NCI-H524 treated with DMSO at 0.1 percent for 48 hours (cell line): ENCODE measurements at places on chromosomes 7 and 10.
A peak's percentile ranks its signal among the peaks of the same experiment; 100 is the strongest.

- DNase-seq, result peak; percentile 7
These were observed 196.5 kb downstream of the ACTR3B start for GRCh38 chr7:152956006-152956405.

DNA sequence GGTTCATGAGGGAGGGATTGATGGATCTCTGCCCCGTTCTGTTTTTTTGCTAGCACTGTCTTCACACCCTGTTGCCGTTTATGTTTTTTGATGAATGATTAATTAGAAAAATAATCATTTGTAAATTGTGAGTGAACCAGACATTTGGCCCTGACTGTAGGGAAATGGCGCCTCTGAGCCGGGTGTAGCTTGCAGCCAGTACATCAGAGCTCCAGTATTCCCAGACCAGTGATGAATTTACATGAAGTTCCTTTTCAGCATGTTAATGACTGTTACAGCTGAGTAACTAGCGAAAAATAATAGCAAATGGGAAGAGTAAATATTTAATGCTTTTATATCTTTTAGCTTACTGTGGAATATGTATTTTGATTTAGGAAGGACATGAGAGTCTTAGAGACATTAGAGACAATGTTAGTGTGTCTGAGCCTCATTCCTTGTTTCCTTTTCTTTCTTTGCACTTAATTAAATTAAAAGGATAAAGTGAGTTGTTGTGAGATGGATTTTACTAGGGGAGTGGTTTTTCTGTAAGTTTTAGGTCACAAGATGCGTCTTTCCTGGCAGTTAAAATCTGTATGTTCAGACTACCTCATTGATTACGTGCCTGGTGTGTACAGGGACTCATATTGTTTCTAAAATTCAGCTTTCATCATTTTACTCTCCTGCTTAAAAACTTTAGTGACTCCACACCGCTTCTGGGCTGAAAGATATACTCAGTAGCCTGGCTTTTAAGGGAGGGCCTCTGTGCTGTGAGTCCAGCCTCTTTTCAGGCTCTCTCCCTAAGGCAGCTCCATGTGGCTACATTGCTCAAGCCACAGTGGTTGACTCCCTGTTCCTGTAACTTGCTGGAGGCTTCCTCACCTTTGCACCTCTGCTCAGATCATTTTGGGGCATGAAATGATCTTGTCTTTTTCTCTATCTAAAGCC is 86.4 kb downstream of the AUTS2 start:
- no peak for DNase-seq

DNA sequence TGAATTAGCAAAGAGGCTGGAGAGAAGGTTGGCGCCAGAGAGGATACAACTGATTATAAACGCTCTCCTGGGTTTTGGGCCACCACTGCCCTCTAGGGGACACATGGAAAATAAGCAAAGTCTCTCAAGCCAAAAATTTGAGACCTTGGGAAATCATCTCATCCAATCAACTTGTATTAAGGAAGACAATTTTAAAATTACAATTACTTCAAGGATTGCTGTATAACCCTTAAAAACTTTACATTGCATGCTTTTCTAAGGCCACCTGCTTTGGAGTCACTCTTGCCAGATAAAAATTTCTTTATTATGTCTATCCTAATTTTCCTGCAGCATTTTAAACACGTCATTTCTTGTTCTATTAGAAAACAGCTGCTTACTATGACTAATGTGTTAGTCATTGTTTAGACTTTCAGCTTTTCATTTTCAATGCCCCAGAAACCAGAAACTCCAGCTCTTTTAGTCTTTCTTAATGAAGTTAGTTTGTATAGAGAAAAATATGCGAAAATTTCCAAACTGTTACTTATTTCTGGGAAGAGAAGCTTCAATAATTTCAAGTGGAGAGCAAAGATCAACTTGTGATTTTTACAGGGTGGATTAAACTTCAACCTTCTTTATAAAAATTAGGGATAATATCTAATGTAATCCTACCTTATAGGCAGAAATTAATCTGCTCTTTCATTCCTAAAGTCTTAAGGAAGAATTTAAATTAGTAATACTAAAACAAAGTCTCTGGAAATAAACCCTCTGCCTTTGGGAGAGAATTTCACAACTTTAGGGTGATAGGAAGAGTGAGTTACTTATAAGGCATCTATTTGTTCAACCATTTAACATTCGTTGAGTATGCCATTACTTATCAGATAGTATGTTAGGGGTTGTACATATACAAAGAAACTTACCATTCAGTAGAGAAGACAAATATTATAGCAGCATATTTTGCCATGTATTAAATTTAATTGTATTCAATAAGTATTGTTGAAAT is 20.6 kb upstream of the RHOBTB1 start:
- no peak for DNase-seq

- no peak for DNase-seq
These were observed 5.3 kb downstream of the CALCR start for GRCh38 chr7:93569189-93569588.

DNA sequence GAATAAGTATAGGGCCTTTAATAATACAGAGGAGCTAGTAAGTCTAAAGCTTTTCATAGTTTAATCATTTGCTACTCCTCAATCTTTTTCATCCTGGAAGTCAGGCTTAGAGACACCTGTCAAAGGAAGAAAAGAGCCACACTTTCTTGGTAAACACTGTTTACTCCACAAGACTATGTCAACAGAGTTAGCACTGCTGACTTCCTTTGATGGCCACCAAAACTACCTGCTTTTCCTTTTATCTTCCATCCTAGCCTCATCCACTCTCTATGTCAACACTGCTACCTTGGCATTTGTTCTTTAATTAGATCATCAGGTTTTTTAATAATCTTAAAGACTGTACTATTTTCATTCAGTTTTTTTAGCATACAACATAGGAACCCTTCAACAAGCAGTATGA is 106.2 kb downstream of the ELAPOR2 start:
- no peak for DNase-seq

DNA sequence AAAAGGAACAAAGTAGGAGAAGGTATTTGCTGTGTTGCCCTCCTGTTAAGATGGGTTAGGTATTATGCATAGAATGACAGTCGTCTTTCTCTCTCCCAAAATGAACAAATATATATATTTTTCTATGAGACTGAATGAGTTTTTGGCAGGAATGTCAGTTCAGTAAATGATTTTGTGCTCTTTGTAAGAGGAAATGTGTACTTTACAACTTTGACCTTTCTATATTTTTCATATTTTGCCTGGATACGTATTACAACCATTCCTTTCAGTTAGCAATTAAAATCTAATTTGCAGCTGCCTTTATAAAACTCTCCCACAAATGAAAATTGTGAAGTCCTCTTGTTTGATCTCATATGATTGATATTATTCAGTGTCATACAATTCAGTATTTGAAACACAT is 336.6 kb upstream of the MEOX2 start:
- no peak for DNase-seq

GRCh38 chr10:42981358-42982236 is 95.3 kb upstream of the RET start:
- DNase-seq, result no peak

GRCh38 chr10:35041502-35041879 is 48.6 kb downstream of the CUL2 start:
- no peak for DNase-seq

DNA sequence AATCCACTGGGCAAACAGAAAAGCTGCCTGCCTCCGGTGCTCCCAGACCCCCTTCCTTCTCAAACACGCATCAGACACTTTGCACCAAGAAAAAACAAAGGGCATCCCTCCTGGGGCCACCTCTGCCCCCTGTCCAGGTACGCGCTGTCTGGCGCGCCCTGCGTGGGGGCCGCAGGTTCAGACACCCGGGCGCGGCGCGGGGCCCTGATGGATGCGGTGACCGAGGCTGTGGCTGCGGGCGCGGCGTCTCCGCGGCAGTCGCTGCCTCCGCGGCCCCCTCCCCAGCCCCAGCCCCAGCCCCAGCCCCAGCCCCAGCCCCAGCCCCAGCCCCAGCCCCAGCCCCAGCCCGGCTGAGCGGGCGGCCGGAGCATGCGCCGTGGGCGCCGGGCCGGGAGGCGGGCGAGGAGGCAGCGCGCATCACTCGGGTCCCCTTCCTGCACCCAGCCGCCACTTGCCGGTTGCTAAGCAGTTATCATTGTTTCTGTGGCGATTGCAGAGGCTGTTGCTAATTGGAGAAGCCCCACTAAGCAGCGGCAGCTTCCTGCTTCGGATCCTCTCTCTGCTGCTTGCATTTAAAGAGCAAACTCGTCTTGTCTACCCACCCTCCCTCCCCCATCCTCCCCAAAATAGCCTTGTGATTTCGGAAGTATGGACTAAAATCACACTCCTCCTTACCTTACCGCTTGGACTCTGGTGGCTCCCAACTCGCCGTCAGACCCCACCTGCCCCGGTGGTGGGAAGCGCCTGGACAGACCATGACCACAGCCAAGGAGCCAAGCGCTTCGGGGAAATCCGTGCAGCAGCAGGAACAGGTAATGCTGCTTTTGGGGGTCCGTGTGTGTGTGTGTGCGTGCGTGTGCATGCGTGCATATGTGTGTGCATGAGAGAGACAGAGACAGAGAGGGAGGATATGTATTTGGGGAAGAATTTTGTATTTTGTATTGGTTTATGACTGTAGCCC is 252.8 kb downstream of the DPP6 start:
- DNase-seq, result no peak

DNA sequence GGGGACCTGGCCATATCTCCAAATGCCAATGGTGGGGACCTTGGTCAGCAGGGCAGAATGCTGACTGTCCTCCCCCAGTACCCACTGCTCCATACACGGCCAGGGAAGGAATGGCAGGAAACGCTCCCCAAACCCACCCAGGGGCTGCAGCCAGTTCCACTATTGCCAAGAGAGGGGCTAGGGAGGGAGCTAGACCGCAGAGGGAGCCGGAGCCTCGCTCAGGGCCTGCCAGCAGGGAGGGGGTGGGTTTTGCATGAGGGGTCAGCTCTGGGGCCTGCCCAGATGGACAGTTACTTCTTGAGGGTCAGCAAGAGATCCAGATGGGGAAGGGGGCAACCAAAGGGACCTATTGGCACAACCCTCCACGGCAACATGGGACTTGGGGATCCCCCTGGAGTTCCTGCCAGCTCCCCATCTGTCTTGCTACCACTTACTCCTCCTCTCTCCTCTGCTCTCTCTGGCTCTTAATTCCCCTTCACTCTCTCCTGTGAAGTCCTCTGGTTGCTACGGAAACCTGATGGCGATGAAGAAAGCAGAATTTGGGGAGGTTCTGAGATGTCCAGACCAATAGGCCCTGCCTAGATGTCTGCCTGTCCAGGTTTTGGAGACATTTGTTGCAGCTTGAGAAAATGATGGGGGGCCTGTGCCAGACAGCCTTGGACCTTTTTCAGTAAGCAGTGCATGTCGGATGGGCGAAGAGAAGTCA is 12.6 kb downstream of the FGF8 start:
- DNase-seq, result no peak

GRCh38 chr10:92479547-92479946 is 94.3 kb downstream of the IDE start:
- DNase-seq, result no peak

DNA sequence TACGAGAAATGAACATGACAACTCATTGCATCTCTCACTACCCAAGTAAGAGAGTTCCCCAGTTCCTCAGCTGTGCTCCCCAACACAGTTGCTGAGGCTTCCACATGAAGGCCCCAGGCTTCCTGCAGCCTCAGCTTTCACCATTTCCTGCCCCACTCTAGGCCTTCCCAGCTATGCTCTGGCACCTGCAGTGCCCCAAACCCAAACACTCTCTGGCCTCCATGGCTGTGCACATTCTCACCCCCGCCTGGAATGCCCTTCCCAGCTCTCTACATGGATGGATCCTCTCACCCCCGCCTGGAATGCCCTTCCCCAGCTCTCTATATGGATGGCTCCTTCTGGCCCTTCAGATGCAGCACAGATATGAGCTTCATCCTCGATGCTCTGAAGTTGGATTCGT is 61.3 kb downstream of the KIAA1549 start:
- DNase-seq, result no peak

DNA sequence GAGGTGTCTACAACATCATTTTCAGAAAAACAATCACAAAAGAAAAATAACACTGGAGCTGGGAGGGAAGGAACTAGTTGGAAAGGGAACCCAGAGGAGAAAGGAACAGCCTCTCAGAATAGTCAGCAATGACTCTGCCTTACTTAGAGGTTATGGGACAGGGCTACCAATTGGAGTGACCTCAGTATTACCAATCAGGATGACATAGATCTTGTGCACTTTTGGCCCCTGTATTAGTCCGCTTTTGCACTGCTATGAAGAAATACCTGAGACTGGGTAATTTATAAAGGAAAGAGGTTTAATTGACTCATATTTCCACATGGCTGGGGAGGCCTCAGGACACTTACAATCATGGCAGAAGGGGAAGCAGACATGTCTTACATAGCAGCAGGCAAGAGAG is 99.7 kb upstream of the SDK1 start:
- DNase-seq, result no peak

DNA sequence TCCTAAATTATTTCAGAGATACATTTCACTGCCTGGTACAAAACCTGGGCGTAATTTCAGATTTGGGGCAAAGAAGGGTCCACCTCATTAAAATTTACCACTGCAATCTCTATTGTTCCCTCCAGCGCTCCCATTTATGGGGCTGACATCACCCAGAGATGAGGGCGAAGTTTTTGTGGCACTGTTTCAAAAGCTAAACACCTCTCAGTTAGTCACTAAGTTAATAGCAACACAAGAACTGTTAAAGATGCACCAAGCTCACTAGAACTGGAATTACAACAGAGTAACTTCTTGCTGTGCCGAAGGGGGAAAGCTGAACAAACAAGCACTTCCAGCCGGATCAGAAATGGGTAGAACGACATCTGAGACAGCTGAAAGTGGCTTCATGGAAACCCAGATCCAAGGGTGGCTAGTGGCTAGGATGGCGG is 179.4 kb downstream of the GATA3 start:
- DNase-seq, result no peak

DNA sequence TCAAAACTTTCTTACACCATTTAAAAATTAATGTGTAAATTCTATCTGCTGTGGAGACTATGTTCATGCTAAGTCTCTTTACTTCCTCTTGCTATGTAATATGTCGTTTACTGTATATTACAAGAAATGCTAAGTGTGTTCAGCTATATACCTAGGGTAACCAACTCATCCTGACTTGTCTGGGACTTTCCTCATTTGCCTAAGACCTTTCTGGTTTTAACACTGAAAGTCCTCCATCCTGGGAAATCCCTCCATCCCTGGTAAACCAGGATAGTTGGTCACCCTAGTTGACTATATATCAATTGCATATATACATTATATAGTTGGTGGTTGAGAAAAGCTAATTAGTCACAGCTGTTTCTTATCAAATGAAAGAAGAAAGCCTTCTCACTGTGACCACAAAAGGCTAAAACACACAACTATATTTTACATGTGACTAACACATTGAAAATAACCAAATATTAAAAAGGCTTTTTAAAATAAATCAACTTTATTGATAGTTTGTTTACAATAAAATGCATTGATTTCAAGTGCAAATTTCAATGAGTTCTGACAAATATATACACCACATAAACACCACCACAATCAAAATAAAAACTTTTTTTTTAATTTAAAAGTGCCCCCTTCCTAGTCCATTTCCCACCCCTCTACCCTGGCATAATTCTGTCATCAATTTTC is 167.7 kb upstream of the INHBA start:
- no peak for DNase-seq

DNA sequence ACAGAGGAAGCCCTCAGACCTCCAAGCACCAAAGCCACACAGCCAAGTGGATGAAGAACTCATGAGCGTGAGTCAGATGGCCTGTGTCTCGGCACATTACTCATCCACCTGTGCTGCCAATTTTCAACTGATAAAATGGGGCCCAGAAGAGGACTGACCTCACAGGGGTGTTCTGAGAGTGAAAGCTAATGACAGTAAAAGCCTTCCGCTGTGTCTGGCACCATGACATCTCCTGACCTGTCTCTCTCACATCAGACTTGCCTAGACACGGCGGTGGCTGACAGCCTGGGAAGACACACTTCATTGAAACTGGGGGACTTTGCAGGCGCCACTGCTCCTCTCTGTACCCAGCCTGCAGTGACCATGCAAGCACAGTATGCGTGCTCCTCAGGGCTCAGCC is 8.3 kb upstream of the SLC18A3 start:
- no peak for DNase-seq
